ENCODE measurements at places on chromosomes 5 and 9.
A peak's percentile ranks its signal among the peaks of the same experiment; 100 is the strongest.

DNA sequence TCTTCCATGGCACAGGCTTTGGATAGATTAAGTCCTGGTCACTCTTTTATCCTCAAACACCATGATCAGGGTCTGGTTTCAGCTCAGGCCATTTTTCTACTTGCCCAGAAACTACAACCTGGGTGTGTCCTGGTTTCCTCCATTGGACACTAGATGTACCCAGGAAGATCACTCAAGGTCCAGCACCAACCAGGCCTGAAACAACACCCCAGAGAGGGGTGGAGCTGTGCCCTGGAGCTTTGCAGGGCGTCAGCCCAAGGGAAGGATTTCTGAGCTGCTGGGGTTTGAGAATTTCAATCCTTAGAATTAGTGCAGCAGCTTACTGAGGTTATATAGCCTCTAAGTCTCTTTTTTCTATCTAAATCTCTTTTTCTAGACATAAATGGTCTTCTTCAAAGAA is 722.0 kb downstream of the MTRR start:
- DNase-seq: no peak

DNA sequence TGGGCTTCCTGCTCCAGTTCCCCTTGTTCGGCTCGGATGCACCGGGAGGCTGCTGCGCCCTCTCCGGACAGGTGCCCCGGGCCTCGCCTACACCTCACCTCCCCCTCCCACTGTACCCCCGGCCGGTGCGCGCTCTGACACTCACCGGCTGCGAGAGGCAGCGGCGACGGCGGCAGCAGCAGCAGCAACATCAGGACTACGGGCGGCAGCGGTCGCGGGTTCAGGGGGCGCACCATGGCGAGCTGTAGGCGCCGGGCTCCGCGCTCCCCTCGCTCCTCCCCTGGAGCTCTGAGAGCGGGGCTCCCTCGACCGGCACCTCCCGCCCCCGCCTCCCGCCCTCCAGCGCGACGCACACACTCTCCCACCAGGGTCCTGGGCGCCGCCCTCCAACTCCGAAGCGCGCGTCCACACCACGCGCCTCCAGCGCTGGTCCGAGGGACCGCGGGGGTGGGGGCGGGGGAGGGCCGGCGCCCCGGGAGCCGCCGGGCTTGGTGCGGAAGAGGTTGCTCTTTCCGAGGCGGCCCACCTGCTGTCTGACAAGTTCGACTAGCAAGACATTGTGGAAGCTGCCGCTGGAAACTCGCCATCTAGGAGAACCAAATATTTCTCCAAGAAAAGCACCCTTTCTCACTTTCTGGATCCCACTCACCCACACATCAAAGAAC is at the start of gene GFRA3:
TSS of gene GFRA3 (minus strand) at position 433 of the 665 bp plus-strand sequence. CDS start at position 236, 197 bp downstream.
- no peak for DNase-seq

- DNase-seq: peak; percentile 91
Measured at GRCh38 chr5:177303121-177303924, at the start of the genes PRELID1 and RAB24. Gene PRELID1 (plus strand): TSS chr5:177303799. CDS start chr5:177303986, 187 bp downstream. Gene RAB24 (minus strand): TSS chr5:177303719. CDS start chr5:177303288, 431 bp downstream.

DNA sequence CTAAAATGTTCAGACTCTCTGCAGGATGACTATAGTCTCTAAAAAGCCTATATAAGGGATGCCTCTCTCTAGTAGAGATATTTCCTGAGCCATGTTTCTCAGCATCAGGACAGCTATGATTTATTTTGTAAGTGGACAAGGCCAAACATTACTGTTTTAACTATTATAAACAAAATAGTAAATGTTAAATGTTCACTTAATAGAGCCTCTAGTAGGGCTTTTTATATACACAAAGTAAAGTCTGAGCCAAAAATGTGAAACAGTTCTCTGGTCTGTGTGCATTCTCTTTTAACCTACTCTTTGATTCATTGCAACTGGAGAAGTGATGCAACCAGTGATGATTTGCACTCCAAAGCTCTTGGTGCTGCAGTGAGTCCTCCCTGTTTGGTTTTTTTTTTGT is 220.5 kb downstream of the GDNF start:
- DNase-seq: no peak

DNA sequence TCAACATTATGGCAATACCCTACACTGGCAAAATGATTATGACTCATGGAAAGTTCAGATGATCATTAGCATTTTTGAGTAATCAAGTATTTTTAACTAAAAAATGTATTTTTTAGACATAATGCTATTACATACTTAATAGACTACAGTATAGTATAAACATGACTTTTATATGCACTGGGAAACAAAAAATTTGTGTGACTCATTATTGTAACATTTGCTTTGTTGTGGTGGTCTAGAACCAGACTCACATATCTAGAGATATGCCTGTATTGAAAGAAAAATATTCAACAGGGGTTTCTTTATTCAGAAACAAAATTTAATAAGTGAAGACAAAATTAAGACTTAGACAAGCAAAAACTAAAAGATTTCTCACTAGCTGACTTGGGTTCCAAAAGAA is 385.3 kb upstream of the RIOK2 start:
- DNase-seq: no peak

DNA sequence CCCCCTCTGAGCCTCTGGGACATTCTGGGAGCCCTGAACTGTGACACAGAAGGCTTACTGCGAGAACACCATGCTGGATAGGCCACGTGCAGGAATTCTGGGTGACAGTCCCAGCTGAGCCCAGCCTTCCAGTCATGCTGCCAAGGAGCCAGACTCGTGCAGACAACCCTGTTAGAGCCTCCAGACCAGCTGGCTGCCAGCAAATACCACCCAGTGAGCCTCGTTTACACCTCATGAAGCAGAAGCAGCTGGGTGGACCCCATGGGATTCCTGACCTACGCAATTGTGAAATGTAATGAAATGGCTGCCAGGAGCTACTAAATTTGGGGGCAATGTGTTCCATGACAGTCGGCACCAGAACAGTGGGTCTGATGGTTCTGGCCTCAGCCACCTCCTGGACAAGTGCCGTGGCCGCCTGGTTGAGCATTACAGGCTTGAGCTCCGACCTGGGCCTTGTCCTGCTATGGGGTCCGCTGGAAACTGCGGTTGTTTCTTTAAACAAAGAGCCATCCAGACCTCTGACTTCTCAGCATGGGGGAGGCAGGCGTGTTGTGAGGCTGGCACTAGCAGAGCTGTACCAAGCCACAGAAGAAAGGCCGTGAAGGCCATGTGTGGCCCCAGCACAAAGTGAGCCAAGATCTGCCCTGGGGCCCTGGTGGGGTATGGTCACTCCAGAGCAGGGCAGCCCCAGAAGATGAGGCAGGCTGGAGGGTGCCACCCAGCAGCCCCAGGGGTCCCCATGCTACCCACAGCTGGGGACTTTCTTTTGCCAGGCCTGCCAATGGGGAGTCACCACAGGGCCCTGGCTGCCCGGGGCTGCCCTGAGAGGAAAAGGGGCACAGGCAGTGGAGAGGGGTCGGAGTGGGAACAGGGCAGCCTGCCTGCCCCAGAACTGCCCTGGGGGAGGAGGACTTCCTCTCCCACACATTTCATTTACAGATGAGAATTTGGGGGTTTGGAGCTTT is 19.3 kb upstream of the RXRA start:
- DNase-seq: no peak

DNA sequence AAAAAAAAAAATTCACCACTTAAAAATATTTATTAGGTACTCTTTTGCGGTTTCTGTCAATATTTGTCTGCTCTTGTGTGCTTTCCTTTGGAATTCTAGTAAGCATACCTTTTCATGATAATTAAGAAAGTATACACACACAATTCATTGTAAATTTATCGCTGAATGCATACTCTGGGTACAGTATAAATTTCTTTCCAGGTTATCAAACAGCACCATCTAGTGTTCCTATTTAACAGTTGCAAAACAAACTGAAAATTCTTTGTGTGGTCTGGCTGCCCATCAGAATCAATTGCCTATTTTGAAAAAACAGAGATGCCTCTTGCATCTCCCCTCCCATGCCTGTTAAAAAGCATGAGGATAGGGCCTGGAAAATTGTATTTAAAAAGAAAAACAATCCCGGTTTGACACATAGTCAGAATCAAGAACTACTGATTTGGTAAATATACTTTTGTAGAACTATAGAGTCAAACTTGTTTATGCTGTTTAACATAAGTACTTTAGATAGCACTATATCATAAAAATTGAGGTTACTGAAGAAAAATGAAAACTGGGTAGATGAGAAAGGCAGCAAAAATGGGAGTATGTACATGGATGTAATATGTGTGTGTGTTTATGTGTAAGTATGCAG is 16.2 kb downstream of the PGGT1B start:
- DNase-seq: peak; percentile 20

GRCh38 chr5:11737010-11737409 is 167.2 kb downstream of the CTNND2 start:
- DNase-seq: no peak

DNA sequence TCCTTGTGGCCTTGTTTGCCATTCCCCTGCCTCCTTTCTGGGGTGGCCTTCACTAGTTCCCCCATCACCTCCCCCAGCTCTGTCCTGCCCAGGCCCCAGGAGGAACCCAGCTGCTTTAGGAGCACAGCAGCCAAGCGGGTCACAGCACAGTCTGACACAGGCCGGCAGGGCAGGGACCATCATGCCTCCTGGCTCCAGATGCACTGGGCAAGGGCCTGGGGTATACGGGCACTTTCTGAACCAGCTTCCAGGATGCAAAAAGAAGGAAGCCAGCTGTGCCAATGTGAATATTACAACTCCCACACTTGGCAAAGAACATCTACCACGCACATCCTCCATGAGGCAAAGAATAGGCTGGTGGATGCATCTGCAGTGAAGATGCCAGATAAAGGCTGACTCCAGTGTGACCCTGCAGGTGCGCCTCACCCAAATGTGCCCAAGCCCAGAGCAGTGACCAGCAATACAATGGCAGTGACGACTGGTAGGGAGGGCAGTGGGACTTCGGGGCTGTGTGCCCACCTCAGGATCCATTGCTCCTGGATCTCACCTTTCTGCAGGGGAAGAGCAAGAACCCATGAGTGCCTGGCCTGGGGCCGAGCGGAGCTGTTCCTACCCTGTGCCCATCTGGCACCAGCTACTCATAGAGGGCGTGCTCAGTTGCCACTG is 6.3 kb upstream of the IL3 start:
- DNase-seq: no peak

- DNase-seq: no peak
Measured at GRCh38 chr9:34463098-34463900, 4.7 kb downstream of the DNAI1 start.

- DNase-seq: no peak
Measured at GRCh38 chr5:773517-774264, 10.8 kb downstream of the ZDHHC11B start.

DNA sequence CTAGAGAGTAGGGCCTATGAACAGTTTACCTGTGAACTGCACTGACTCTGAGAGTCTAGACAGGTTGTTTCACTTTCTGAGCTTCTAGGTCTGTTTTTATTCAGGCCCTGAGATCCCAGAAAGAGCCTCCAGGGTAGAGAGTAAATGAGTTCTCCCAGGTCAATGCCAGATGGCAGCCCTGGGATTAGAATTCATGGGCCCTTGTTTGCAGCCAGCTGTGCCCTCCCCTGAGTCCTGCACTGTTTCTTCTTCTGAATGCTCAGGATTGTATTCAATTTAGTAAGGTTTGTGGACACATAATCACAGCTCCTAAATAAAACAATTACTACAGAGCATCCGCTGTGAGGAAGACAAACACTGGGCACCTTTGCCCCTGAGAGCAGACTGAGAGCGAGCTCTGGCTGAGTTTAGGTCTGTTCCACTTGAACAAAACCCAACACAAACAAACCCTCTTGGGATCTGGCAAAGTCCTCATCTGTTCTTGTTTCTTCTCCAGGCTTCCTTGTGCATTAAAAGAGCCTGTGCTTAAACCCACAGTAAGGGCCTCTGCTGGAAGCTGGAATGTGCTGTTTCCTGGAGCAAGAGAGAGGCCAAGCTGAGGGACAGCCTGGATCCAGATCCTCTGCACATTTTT is 29.9 kb downstream of the FAM219A start:
- DNase-seq: peak; percentile 37

DNA sequence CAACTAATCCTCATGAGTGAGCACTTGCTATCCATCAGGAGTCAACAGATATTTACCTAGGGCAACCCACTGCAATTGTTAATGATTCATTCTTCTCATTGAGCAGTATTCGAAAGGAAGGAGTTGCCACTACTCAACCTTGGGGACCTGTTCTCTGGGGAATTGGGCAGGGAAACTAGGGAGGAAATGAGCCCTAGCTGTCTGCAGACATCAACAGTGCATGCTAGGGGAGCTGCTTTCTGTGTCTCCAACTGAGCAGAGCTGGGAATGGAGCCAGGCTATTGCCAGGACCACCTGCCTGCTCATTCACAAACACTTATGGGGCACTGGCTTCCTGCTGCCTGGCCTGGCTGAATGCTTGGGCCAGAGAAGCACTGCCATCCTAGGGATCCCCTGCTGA is 183.4 kb downstream of the TMEM38B start:
- DNase-seq: no peak

- DNase-seq: no peak
Measured at GRCh38 chr9:6441269-6441668, 28.3 kb downstream of the UHRF2 start.

DNA sequence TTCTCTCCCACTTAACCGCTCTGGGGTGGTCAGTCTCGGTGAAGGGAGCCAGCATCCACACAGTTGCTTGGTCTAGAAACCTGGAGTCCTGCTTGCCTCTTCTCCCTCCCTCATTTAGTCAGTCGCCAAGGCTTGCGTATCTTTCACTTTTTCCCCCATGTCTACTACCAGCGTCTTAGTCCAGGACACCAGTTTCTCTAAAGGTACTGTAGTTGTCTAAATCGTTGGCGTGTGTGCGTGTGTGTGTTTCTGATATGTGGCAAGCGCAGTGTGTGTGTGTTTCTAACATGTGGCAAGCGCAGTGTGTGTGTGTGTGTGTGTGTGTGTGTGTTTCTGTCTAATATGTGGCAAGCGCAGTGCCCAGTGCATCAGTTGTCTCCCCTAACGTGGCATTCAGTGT is 641 bp downstream of the ATP6V1G1 start:
- no peak for DNase-seq

GRCh38 chr9:89634995-89635742 is 30.4 kb downstream of the GADD45G start:
- no peak for DNase-seq

GRCh38 chr5:127934791-127935256 is 148.7 kb upstream of the SLC12A2 start:
- DNase-seq: no peak

- DNase-seq: no peak
Measured at GRCh38 chr9:94881940-94882339, 155.4 kb downstream of the AOPEP start.

DNA sequence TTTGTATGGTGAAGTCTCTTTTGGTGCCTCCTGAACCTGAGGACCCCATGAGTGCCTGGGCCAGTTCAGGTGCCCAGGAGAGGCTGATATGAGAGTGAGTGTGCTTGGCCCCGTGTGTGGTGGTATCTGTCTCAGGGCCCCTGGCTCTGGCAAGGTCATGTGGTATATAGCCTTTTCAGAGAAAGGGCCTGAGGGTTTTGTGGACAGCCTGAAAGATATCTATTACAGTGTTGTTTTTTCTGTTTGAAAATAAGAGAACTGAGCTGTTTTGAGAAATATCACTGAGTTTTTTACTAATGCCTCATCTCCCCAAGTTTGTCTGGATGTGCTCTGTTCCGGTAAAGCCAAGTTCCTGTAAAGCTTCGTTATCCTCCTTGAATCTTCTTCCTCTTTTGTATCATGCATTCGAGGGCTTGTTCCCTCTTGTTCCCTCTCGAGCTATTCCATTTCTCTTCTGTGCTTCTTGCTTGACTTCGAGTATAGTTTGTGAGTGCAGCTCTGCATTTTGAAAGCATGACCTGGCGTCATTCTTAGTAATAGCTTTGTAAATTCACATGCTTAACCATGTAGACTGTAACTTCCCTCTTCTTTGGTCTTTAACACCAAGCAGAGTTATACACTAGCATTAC is 122.3 kb downstream of the MAST4 start:
- DNase-seq: no peak

GRCh38 chr5:124474528-124475215 is 271.8 kb downstream of the ZNF608 start:
- DNase-seq: no peak

- no peak for DNase-seq
Measured at GRCh38 chr5:65213921-65214525, 267.7 kb downstream of the ADAMTS6 start.
